Panc1 (cell line): ENCODE measurements at places on chromosomes 11 and 22.
A peak's percentile ranks its signal among the peaks of the same experiment; 100 is the strongest.

DNA sequence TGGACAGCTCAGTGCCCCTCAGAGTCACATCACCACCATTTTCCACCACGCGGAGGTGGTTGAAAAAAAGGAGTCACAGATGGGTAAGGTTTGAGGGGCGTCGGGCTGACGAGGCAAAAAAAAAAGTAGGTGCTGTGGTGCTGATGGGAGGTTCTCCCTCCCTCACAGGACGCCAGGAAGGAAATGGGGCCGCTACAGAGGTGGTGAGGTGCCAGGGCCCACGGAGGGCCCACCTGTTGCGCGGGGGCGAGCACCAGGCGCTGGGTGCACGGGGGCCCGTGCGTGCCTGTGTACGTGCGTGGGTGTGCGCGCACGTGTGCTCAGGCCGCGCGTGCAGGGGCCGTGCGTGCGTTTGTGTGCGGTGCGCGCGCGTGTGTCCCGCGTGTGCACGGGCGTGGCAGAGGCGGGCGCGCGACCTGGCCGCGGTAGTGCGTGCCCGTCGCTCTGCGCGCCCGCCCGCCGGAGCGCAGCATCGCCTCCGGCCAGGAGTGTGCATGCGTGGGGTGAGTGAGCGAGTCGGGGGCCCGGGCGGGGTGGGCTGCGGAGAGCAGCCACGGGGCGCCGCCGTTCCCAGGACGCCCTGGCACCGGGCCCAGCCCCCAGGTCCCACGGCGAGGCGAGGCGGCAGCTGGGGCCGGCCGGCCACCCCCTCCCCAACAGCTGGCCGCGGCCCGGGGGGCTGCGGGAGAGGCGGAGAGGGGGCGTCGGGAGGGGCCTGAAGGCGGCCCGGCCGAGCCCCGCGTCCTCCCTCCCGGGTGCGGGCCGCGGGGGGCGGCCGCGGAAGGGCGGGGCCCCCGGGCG is 2.8 kb downstream of the PDGFB start:
- H3K4me3 ChIP-seq, result peak overlapping the region; percentile 72
- no peak for DNase-seq
- 0 out of 2 replicates have a peak, but pooled peaks cover 2% of the 10 kb centered on the region for H3K36me3 ChIP-seq
- peaks cover 46% of the 10 kb centered on the region for H3K4me1 ChIP-seq
- H3K27ac ChIP-seq, result peak overlapping the region; percentile 87

DNA sequence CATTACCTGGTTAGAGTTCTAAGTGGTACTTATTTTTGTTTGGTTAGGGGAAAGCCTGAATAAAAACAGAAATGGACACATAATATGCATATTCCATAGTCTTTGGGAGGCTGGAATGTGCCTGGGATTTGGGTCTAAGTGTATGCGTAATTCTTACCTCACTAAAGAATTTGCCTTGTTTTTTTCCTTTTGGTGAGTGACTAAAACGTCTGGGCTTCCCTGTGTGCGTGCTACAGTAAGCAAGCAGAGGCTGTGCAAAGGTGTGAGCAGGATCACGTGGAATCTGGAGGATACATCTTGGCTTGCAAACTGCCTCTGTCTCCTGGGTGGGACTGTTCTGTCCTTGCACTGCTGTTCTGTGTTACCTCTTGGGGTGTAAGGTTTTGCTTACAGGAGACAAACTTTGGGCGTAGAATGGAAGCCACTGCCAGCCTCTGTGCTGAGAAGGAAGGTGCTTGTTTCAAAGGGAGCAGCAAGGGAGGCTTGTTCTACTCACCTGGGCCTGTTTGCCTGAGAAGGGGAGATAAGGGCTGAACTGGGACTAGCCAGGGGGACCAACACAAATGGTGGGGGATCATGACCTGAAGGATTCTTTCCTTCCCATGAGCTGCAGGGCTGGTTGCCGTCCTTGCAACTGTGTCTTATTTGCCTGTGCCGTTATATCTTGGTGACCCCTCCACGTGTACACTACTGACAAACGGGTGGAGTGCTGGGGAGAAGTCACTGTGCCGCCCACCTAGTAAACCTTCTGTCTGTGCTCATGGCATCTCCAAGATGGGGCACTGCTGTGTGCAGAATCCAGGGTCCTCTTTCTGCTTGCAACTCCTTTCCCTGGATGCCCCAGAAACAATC is 4.5 kb downstream of the NEAT1 start:
- no peaks in the 10 kb centered on the region for H3K27me3 ChIP-seq
- peak overlapping the region; percentile 100 for H3K27ac ChIP-seq
- peaks cover 25% of the 10 kb centered on the region for H3K36me3 ChIP-seq
- no peak for DNase-seq

DNA sequence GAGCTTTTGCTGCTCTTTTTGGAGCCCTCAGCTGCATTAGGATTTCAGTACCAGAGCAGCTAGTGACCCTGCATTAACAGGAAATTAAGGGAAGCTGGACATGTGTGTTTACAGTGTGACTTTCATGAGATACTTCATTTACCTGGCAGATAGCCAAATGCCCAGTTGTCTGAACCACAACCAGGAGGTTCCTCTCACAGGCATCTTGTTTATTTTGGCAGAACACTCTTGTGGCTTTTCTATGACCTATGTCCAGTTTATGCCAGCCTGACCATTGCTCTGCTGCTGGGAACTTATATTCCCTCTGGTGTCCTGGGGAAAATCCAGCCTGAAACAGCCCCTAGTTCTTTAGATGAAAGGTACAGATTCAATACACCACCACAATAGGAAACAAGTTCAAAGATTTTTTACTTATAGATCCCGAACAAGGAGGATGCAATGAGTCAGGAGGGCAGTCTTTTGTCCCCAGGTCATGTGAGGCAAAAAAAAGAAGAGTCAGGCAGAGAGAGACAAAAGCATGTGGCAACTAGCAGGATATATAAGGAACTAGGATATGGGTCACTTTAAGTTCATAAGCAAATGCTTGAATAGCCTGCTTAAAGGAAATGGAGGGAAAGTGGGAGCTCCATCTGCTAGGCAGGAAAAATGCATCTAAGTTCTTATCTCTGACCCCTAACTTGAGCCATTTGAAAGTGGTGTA is 379.3 kb downstream of the INSC start:
- no peak overlapping the region for H3K4me3 ChIP-seq
- no peak for DNase-seq
- no peaks in the 10 kb centered on the region for H3K36me3 ChIP-seq
- no peaks in the 10 kb centered on the region for H3K4me1 ChIP-seq
- H3K27ac ChIP-seq, result no peak overlapping the region
- no peaks in the 10 kb centered on the region for H3K27me3 ChIP-seq

DNA sequence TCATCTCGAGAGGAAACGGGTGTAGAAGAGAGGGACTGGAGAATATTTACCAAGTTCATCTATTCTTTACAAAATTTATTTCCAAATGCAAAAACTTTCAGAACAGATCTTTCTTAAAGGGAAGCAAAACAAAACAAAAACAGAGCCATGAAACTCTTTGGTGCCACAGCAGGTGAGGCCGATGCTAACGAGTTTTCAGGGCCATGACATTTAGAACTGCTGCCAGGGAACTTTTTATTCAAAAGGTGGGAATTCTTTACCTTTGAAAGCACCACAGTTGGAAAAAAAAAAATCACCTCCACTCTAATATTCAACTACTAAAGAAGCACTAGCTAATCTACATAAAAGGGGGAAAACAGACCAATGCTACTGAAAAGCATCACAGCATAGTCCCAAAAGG is 230.1 kb downstream of the DCDC1 start:
- H3K36me3 ChIP-seq, result no peaks in the 10 kb centered on the region
- H3K4me3 ChIP-seq, result no peak overlapping the region
- no peak for DNase-seq
- H3K27me3 ChIP-seq, result no peaks in the 10 kb centered on the region

DNA sequence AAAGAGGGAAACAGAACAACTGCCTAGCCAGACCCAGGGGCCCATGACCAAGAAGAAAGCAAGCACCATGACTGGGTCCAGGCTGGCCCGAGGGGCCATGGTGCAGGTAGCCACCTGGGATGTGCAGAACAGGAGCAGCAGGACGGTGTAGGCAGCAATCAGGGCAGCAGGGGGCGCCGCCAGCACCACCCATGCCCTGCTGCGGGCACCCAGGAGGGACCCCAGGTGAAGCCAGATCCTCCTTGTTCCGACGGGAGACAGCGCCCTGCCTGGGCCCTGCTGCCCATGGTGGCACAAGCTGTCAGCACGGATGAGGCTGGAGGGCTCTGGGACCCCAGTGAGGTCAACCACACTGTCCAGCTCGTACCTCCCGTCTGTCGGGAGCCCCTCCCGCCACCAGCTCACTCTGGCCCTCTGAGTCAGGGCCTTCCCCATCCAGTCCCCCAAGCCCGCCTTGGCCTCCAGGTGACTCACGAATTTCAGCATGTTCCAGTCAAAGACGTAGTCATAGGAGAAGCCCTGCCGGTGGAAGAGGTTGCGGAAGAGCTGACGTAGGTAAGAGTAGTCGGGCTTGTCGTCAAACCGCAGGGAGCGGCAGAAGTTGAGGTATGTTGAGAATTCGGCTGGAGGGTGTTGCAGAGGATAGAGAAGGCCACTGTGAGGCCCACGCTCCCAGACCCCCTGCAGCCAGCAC is 18.8 kb downstream of the CSNK1E start:
- no peak overlapping the region for H3K27ac ChIP-seq
- no peak for DNase-seq

- no peaks in the 10 kb centered on the region for H3K4me1 ChIP-seq
- no peak for DNase-seq
- H3K36me3 ChIP-seq, result no peaks in the 10 kb centered on the region
- H3K4me3 ChIP-seq, result no peak overlapping the region
- H3K27ac ChIP-seq, result no peak overlapping the region
Measured at GRCh38 chr22:42511401-42511891, 8.2 kb downstream of the RRP7A start.

GRCh38 chr11:26613759-26614158 is 41.7 kb upstream of the MUC15 start:
- DNase-seq, result no peak
- H3K27me3 ChIP-seq, result no peaks in the 10 kb centered on the region
- no peaks in the 10 kb centered on the region for H3K36me3 ChIP-seq
- H3K4me1 ChIP-seq, result no peaks in the 10 kb centered on the region
- no peak overlapping the region for H3K27ac ChIP-seq
- no peak overlapping the region for H3K4me3 ChIP-seq

DNA sequence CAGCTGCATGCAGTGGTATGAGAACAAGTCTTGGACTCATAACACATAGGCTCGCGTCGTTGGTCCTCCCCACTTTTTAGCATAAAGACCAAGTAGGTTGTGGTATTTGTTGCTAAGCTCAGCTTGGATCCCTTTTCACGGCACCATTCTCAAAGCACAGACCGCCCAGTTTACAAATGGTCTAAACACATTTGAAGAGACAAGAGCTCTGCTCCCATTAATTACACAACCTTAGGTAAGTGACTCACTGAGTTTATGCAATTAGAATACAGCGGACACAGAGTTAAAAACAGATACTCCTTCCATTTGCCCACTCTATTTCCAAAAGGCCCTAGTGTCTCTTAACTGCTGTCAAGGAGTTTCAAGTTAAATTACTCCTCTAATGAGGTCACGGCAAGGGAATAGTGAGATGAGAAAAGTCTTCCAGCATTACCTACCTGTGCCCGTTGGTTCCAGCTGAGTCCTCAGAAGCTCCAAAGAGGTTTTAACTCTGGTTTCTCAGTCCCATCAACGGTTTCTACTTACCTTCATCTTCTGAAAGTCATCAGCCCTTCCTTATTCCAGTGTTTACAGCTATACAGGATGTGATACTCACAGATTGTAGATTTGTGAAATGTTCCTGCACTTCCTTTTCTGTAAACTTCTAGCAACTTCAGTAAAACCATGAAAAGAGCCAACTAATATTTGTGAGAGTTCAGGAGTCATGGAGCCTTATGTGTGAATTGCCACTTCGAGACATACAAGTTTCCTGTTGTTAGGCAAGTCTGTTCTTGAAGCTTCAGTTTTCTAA is at the start of gene MS4A6A:
Gene MS4A6A (minus strand): TSS at position 543 of the 790 bp plus-strand sequence. CDS start 1,356 bp downstream, outside the sequence.
- no peak within 1 kb of the TSS for H3K27ac ChIP-seq
- no peaks in the 10 kb centered on the region for H3K27me3 ChIP-seq
- H3K4me1 ChIP-seq, result no peaks in the 10 kb centered on the region
- no peaks in the 10 kb centered on the region for H3K36me3 ChIP-seq

DNA sequence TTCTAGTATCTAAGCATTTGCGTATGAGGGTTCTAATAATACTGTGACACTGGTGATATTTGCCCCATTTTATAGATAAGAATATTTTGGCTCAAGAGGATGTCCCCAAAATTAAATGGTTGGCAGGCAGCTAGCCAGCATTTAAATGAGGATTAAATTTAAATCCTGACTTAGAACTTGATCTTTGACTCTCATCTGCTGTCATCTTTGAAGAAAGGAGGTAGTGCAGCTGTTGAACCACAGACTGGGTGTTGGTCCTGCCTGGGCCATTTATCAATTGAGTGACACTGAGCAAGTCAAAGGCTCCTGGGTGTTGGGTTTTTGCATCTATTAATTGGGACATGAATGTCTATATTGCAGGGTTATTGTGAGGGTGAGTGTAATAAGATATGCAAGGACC is 112.3 kb downstream of the INSC start:
- no peak overlapping the region for H3K27ac ChIP-seq
- no peaks in the 10 kb centered on the region for H3K4me1 ChIP-seq
- no peaks in the 10 kb centered on the region for H3K27me3 ChIP-seq
- no peaks in the 10 kb centered on the region for H3K36me3 ChIP-seq

- H3K4me1 ChIP-seq, result no peaks in the 10 kb centered on the region
- no peaks in the 10 kb centered on the region for H3K27me3 ChIP-seq
- H3K27ac ChIP-seq, result no peak overlapping the region
- H3K36me3 ChIP-seq, result no peaks in the 10 kb centered on the region
- H3K4me3 ChIP-seq, result no peak overlapping the region
- no peak for DNase-seq
Measured at GRCh38 chr11:130441719-130442118, 6.7 kb upstream of the ADAMTS15 start.

DNA sequence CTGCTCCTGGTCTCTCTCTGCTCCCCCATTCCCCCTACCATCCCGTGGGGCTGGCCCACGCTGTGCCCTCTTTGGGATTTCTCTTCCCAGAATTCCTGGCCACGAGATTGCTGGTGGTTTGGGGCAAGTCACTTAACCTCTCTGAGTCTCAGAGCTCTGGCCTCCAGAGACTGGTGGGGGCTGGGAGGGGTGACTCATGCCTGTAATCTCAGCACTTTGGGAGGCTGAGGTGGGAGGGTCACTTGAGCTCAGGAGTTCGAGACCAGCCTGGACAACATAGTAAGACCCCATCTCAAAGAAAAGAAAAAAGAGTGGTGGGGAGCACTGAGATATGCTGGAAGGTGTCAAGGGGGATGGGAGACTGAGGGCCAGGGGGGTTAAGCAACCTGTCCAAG is 18.3 kb downstream of the OTUB1 start:
- no peak for DNase-seq
- no peaks in the 10 kb centered on the region for H3K27me3 ChIP-seq
- H3K4me1 ChIP-seq, result peaks cover 64% of the 10 kb centered on the region
- H3K4me3 ChIP-seq, result no peak overlapping the region

DNA sequence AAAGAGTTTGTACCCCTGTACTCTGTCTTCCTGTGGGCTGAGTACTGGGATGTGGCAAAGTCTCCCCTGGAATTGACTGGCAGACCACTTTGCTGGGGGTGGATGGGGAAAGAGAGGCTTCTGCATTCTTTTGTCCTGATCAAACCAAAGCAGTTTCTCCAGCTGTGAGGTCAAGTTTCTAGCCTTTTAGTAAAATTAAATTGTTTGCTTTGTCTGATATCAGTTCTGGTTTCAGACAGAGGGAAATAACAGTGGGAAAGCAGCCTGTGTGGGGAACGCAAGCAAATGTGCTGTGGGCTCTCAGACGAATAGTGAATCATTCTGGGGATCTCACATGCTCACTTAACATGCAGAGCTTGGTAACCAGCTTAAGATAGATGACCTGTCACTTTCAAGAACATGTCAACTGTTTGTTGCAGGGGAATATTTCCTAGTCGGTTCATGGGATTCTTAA is 151.6 kb downstream of the FAT3 start:
- H3K36me3 ChIP-seq, result no peaks in the 10 kb centered on the region
- DNase-seq, result no peak
- H3K4me1 ChIP-seq, result no peaks in the 10 kb centered on the region
- peaks cover 2% of the 10 kb centered on the region; the same call in 1 of the 2 replicates for H3K27me3 ChIP-seq
- H3K27ac ChIP-seq, result no peak overlapping the region
- no peak overlapping the region for H3K4me3 ChIP-seq

- H3K27me3 ChIP-seq, result no peaks in the 10 kb centered on the region
- no peak overlapping the region for H3K4me3 ChIP-seq
- H3K36me3 ChIP-seq, result no peaks in the 10 kb centered on the region
Measured at GRCh38 chr11:106785913-106786650, 232.2 kb downstream of the GUCY1A2 start.
